ENCODE measurements at places on chromosomes 11 and 22.

DNA sequence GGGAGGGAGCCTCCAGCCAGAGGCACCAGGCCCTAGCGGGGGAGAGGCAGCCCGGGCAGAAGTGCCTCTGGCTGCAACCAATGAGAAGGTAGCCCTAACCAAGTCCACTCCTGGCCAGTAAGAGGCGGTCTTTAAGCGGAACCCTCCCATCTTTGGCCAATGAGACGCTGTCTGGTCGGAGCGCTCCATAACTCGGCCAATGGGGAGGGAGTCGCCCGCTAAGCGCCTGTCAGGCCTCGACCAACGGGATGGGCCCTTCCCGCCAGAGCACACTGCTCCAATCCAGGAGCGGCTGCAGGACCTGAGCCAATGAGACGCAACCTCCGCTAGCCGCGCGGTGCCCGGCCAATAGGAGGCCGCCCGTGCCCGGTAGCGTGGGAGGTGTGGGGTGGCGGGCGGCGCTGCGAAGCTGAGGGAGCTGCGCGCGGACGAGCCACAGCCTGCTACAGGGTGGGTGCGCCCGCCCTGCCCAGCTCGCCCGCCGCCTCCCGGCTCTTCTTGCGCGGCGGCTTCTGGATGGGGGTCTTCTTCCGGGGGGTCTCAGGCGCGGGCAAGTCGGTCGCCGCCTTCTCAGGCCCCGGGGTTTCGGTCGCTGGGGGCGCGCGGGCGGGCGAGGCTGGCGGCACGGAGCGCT, 12.6 kb downstream of the SCARF2 start:
- no peak for DNase-seq

DNA sequence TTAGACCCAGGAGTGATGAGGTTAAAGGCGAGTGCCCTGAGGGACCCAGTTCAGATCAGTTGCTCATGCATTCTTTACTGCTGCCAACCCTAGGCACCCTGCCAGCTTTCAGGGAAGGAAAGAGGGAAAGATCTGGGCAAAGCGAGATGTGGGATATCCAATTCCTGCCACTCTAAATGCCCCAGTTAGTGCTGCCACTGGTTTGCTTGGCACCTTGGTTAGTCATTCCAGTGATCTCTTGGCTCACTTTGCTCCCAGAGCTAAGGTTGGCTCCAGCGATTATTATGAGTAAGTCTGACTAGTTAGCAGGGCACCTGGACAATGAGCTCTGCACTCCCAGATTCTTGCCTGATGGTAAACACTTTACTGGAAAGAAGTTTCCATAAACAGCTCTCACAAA, 85.0 kb downstream of the INSC start:
- no peak for DNase-seq

GRCh38 chr11:87022738-87023137, 15.0 kb upstream of the TMEM135 start:
- DNase-seq: no peak

- DNase-seq: no peak
Observed at GRCh38 chr11:122345586-122345985, 229.6 kb upstream of the BLID start.

DNA sequence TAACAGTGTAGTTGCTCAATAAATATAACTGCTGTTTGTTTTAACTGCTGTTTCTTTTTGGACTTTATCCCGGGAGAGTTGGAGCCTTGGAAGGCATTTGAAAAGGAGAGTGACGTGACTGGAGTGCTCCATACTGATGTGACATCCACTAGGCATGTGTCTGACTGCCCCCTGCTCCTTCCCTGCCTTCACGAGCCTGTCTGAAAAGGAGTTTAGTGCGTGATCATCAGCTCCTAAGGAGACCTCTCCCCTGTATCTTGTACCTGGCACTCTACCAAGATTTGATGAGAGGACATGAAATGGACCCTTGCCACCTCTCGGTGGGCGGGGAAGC, 22.9 kb downstream of the ZBTB16 start:
- DNase-seq: peak; percentile 89

- DNase-seq: no peak
Observed at GRCh38 chr11:88064097-88064705, 111.0 kb downstream of the RAB38 start.

DNA sequence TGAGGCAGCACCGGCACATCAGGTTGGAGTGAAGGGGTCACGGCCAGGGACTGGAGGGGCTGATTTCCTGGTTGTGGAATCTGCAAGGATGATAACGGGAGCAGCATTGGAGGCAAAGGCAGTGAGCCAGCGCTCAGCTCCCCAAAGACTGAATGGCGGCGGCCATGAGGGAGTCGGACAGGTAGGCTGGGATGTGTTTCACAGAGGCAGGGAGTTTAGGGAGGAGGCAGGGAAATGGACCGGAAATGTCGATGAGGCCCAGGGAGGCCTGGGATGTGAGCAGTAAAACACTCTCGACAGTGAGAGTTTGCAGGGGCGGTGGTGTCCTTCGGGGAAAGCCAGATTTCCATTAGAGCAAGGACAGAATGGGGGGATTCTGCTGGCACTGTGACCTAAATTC, 64.2 kb upstream of the EIF3D start:
- no peak for DNase-seq

GRCh38 chr11:107218123-107219013, 200.1 kb upstream of the GUCY1A2 start:
- no peak for DNase-seq

- DNase-seq: no peak
Observed at GRCh38 chr11:127070808-127071207, 70.2 kb upstream of the KIRREL3 start.

GRCh38 chr11:121927097-121927785, 188.8 kb downstream of the BLID start:
- DNase-seq: no peak

DNA sequence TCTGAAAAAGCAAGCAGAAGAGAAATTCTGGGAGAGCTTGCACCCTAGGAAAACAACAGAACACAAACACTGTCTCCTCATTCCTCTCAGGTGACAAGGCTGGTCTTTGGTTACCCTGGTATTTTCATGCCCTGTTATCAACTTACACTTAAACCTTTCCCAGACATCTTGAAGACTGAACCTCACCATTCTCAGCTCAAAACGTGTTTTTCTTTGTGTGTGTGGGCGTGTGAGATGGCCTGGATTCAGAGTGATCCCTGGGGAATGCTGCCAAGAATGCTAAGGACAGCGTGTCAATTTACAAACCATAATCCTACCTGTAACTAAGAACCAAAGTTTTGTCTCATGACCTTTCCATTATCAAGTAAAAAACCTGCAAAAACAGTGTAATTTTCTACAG, 33.3 kb downstream of the ELF5 start:
- DNase-seq: no peak

DNA sequence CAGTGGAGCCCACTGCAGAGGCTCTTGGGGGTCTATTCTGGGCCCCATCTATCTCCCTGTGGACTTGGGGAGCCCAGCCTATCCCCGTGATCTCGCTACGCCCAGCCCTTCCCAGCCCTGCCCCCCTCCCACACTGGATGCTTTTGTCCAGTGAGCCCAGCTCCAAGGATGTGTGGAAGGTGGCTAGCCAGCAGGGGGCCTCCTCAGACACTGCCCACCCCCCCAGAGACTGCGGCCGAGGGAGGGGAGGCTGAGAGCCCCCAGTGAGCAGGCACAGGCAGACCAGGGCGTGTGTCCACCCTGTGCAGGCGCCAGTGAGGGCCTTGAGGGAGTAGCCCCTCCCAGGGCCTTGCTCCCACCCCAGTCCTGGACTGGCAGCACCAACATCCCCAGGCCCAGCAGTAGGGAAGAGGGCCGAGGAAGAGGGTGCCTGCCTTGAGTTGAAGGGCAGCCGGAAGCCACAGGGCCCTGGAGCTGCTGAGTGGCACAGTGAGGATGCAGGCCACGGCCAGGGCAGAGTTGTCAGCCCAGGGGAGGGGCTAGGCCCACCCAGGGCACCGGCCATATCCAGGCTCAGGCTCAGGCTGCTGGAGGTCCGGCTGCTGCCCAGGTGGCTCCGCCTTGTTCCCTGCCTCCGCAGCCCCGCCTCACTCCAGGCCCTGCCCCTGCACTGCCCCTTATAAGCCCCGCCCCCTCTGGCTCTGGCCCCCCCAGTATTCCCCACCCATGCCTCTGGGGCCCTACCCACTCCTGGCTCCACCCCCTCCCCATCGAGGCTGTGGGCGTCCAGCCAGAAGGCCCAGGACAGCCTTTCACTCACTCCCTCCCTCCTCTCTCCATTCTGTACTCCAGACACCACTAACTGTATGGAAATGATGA, 28.0 kb downstream of the MOB2 start:
- no peak for DNase-seq

DNA sequence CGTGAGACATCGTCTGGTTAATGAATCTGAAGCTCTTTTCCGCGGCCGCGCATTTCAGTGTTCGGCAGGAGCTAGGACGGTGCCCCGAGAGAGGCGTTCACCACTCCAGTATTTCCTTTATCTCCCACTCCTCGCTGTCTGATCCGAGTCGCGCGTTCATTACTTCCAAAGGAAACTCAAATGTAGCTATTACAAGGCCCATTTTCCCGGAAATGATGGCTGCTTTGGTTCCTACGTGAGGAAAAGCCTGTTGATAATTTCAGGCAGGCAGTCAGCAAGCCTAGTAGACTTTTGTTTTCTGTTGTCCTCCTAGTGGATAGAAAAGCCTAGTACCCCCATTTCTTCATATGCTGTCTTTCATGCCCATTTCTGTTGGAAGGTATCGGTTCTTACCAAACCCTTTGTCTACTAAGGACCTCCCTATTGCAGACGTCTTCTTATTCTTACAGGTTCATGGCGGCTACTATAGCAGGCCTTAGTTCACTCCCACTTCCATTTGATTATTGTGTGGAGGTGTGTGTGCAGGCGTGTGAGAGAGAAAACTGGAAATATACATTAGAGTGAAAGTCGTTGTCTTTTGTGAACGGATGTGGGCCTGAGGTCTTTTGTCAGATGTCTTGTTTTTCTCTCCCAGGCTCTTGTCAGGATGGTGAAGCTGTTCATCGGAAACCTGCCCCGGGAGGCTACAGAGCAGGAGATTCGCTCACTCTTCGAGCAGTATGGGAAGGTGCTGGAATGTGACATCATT, 737 bp downstream of the RBM4 start:
- no peak for DNase-seq

DNA sequence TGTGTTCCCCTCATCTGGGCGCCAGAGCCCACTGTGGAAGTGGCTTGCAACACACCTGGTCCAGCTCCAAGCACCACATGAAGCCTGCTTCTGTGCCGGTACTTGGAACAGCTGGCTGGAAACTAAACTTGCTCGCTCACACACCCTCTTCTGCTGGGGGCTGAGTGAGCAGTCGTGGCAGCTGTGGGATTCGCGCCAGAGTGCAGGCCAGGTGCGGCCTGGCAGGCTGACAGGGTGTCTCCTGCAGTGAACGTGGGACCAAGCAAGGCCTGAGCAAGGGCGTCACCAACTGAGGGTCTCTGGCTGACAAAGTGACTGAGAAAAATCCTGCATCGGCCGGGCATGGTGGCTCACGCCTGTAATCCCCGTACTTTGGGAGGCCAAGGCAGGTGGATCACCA, 15.2 kb downstream of the SMC1B start:
- no peak for DNase-seq

DNA sequence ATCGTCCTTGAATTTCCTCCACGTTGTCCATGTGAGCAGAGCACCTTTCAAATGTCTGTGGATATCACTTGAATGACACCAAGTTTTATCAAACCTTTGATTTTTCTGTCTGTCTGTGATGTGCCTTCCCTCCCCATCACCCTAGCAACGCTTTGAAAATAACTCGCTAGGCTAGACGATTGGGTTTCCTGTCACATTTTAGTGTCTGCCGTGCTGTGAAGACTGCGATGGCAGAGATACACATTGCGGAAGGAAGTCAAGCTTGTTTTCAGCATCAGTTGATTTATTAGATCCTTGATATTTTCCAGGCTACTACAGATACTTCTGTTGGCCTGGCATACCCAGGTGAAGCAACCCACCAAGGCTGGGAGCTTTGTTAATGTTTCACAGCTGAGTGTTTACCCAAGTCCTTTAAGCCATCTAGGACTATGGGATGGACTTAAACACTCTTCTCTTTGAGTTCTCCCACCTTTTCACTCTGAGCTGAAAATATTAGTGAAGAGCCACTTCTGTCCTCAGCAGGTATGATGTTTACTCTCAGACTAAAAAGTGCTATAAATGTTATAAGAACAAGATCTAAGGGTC, 93.6 kb upstream of the CD44 start:
- DNase-seq: peak; percentile 66

- no peak for DNase-seq
Observed at GRCh38 chr11:12411806-12412727, 34.7 kb downstream of the PARVA start.

- DNase-seq: no peak
Observed at GRCh38 chr11:20474882-20475517, 87.5 kb downstream of the PRMT3 start.

- DNase-seq: no peak
Observed at GRCh38 chr11:38543986-38544385, 1946.0 kb upstream of the RAG2 start.

GRCh38 chr22:43400449-43400848, 11.4 kb upstream of the MPPED1 start:
- DNase-seq: no peak

- no peak for DNase-seq
Observed at GRCh38 chr11:57638005-57638781, 11.5 kb downstream of the YPEL4 start.

DNA sequence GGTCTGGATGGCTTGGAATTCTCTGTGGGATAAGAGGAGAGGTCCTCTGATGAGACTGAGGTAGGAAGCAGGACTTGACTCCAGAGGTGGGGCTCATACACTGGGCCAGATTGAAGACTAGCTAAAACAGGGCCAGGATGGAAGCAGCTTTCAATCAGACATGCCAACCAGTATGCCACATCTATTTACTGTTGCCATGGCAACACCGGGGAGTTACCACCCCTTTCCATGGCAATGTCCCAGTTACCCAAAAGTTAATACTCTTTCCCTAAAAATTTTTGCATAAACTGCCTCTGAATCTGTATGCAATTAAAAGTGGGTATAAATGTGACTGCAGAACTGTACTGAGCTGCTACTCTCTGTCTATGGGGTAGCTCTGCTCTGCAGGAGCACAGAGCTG, 247.5 kb upstream of the ZBED5 start:
- no peak for DNase-seq

GRCh38 chr11:111447112-111447471, 65.1 kb downstream of the BTG4 start:
- no peak for DNase-seq

DNA sequence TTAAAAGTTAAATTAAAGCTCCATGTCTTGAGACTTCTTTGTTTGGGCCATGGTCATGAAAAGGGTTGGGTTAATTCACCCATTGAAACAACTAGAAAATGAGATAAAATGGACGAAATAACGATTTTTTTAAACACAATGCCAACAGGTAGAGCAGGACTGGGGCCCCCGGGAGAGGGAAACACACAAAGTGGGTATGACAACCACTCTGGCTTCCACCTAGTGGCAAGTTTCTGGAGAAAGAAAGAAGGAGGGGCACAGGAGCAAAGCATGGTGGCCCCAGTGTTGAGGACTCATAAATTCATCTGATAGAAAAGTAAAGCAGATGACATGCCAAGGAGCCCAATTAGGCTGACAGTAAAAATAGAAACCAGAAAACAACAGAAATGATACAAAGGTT, 68.4 kb downstream of the MYEOV start:
- no peak for DNase-seq

DNA sequence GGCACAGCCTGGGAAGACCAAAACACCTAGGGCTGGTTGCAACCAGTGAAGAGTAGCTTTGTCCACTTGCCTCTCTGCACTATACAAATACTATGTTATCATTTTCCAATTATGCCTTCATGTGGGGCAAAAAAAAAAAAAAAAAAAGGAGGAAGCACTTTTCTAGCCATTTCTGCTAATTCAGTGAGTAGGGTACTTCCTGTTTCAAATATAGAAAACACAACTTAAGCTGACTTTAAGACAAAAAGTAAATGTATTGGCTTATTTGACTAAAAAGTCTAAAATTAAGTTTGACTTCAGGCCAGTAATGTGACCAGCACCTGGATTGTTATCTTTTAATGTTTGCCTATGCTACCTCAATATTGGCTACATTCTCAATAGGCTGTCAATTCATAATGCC, 15.3 kb downstream of the CCDC73 start:
- peak; percentile 26 for DNase-seq

Measured in KG1 (cell line).